Endothelial cell of umbilical vein (primary cell): ENCODE measurements at places on chromosomes 1 and 21. TPM values are rescaled to one million over a fixed set of nuclear protein-coding genes. Genes with fewer than 3 reads are reported as not detected.

DNA sequence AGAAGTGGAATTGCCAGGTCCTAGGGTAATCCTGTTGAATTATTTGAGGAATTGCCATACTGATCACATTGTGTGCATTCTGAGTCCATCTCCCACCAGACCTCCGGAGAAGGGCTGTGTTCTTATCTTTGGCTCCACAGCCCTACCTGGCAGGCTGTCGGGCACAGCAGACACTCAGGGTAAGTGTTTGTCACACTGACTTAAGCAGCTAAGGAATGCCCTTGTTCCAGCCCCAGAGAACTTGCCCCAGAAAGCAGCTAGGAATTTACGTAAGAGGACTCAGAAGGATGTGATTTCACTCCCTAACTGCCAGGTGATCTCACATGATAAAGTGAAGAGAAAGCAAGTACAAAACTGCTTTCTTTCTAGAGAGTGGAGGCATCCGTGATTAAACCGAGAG, 21.0 kb downstream of the VASH2 start:
- DNase-seq: no peak
- no peaks in the 10 kb centered on the region for H3K36me3 ChIP-seq
- H3K27ac ChIP-seq: no peak overlapping the region
- no peaks in the 10 kb centered on the region for H3K27me3 ChIP-seq
- H3K4me3 ChIP-seq: no peak overlapping the region
- no peaks in the 10 kb centered on the region for H3K4me1 ChIP-seq

DNA sequence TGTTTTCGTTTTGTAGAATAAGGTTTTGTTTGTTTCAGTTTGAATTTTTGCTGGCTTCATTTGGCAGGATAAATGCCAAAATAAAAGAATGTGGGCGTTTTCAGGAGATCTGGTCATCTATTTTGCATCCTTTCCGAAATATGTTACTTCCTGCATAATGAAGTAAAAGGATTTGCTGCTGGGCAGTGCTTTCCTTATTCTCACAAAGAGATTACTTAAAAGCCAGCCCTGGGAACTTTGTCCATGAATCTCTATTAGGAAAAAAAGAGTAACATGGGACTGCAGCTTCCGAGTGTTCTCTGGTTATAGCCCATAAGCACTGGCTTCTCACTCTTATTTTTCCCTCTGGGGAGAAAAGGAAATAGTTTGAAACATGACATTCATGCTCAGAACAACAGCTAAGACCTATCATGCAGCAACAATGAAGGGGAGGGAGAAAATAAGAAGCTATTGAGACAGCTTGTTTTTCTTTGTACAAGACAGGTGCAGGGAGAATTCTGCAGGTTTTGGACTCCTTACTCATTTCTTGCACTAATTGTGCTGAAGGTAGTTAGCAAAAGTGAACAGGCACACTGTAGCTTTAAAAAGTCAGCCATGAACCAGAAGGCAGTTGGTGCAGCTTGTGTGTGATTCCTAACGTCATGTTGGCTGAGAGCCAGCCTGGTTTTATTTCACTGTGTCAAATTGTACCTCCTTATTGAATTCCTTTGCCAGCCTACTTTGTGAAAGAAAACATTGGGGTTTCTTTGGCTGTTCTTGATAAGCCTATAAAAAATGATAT, at the start of gene SAMD13:
Gene SAMD13 (plus strand): TSS at position 705 of the 781 bp plus-strand sequence. CDS start 1,527 bp downstream, outside the sequence.
- H3K4me3 ChIP-seq: peak within 1 kb of the TSS; percentile 39
- H3K27me3 ChIP-seq: no peaks in the 10 kb centered on the region
- peak within 1 kb of the TSS; percentile 91 for H3K27ac ChIP-seq
- H3K4me1 ChIP-seq: peaks cover 52% of the 10 kb centered on the region

DNA sequence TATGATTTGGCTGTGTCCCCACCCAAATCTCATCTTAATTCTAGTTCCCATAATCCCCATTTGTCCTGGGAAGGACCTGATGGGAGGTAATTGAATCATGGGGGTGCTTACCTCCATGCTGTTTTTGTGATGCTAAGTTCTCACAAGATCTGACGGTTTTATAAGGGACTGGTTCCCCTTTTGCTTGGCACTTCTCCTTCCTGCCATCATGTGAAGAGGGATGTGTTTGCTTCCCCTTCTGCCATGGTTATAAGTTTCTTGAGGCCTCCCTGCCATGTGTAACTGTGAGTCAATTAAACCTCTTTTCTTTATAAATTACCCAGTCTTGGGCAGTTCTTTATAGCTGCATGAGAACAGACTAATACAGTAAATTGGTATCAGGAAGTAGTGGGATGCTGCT, 114.1 kb downstream of the ZNF648 start:
- H3K36me3 ChIP-seq: no peaks in the 10 kb centered on the region
- no peak for DNase-seq
- H3K4me1 ChIP-seq: no peaks in the 10 kb centered on the region
- no peak overlapping the region for H3K27ac ChIP-seq

- no peaks in the 10 kb centered on the region for H3K27me3 ChIP-seq
- H3K4me1 ChIP-seq: no peaks in the 10 kb centered on the region
- H3K27ac ChIP-seq: no peak overlapping the region
- no peaks in the 10 kb centered on the region for H3K36me3 ChIP-seq
- H3K4me3 ChIP-seq: no peak overlapping the region
Measured at GRCh38 chr1:172723251-172723650, 64.3 kb downstream of the FASLG start.

DNA sequence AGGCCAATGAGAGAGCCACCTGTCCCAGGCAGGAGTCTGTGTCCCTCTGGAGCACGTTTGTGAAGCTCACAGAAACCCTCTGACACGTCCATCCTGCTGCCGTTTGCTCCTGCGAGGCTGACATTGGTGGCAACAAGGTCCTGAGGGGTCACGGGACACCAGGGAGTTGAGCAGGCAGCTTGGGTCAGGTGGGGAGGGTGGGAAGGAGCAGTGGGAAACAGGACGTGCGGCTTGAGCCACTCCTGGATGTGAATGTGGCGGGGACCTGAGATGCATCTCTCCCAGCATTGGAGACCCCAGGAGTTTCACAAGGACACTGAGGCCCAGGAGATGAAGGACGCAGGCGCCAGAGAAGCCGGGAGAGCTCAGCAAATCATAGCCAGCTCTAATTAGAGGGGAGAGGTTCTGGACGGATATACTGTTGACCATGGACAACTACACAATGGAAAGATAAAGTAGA, 149.0 kb downstream of the PEX14 start:
- no peak overlapping the region for H3K27ac ChIP-seq
- H3K27me3 ChIP-seq: no peaks in the 10 kb centered on the region
- peaks cover 7% of the 10 kb centered on the region for H3K36me3 ChIP-seq
- H3K4me1 ChIP-seq: no peaks in the 10 kb centered on the region
- DNase-seq: no peak

GRCh38 chr1:158969855-158970254, 38.5 kb downstream of the PYHIN1 start:
- DNase-seq: no peak
- no peaks in the 10 kb centered on the region for H3K27me3 ChIP-seq
- no peaks in the 10 kb centered on the region for H3K4me1 ChIP-seq
- H3K4me3 ChIP-seq: no peak overlapping the region
- no peak overlapping the region for H3K27ac ChIP-seq

DNA sequence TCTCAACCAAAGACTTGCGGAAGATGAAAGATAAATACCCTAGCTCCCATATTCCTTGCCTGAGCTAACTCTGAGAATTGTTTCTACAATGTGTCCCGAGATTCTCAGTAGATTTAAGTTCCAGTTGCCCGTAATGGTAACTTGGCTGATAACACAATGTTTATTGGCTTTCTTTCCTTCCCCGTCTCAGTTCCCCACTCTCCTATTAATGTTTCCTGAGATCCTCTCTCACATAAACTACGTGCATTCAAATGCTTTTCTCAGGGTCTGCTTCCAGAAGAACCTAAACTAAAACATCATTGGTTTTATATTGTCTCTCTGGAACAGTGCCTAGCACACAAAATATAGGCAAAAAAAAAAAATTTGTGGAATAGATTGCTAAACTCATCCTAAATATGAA, 794.2 kb upstream of the ADGRL2 start:
- H3K4me1 ChIP-seq: no peaks in the 10 kb centered on the region
- H3K4me3 ChIP-seq: no peak overlapping the region
- H3K27ac ChIP-seq: no peak overlapping the region
- H3K36me3 ChIP-seq: no peaks in the 10 kb centered on the region
- no peak for DNase-seq

Gene FCGR3A
- total RNA-seq: not detected in 2 replicates

Gene LRRC8D
- 23.6 and 37.7 TPM in 2 replicates for total RNA-seq

Gene CLIC6
- not detected in 2 replicates for total RNA-seq
